ENCODE measurements at places on chromosomes 7 and 10.

DNA sequence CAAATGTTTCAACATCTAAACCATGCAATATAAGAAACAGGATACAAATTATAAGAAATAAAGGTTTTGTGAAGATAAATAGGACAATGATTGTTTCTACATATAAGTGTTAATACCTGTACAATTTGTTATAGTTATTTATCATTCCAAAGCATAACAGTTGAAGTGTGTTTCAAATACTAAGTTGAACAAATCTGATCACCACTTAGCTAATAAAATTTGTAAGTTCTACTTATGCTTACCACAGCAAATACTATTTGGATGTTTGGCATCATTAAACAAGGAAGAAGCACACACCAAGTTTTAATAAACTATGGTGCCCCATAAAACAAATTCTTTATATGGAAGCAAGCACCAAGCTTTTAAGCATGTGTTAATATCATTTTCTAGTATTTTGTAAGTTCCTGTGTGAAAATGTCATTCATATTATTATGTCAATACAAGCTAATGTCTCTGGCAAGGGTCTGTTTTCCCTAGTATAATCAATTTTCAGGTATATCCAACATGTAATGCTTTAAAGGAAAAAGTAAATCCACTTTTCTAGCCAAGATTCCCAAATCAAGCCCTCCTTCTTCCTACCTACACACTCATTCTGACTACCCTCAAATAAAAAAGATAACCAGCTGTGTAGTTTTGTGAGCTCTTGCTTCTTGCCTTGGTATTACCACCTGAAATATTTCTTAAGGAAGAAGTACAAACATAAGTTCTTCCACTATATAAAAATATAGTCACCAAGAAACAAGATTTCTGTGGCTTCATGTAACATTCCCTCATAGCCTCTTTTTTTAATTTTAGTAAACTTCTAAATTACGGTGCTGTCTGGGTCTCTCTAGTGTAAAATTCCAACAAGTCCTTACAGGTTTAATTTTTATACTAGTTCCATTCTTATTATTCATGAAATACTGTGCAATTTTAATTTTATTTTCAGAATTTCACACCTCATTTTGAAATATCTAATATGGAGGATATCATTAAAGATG, 9.2 kb downstream of the SKAP2 start:
- no peak for DNase-seq

DNA sequence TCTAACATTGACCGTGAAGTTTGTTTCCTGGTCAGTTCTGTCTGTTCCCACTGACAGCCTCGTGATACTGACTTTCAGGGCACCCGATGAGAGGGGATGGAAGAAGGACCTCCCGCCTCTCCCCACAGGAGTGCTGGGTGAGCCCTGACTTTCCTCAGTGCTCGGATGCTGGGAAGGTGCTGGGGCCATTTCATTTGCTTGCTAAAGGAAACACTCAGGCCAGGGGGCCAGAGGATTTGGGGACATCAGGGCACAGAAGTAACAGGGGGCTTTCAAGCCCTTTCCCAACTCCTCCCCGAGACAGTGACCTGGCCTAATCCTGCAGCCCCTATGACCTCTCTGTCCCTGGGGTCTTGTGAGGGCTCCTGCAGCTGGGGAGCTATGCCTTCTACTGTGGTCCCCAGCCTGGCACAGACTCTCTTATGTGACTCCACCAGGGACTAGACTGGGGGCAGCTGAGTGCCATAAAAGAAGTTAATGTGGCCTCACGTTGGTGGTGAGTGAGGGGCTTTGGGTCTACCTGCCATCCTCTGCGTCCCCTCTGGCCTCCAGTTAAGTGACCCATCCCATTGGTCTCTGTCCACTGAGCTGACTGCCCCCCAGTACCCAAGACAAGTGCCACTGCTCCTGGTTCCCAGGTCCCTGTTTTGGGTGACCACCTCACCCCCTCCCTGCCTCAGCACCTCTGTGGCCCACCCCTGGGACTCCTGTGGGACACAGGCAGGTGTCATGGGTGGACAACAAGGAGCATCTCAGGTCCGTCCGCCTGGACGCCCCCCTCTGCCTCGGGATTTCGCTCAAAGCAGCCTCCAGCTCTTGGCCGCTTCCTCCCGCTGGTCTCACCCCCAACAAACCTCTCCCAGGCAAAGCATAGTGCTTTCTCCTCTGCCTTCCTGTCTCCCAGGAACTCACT, 33.4 kb upstream of the HSPA12A start:
- DNase-seq: no peak

- no peak for DNase-seq
Observed at GRCh38 chr7:29853789-29854188, 47.5 kb downstream of the WIPF3 start.

DNA sequence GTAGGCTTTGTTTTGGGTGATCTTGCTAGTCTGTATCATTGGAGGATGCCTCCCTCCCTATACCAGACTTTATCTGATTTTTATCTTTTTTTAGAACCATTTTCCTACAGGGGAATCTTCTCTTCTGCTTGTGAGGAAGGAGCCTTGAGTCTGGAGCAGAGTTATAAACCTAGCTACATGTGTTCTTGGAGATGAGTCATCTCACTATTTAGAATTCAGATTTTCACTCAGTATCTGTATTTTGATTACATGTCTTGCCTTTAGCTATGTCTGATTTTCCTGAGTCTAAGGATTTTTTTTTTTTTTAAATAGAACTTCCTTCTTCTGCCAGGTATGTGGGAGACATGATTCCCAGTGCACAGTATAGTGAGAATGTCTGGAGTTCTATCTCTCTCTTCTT, 211.6 kb upstream of the MBL2 start:
- no peak for DNase-seq

DNA sequence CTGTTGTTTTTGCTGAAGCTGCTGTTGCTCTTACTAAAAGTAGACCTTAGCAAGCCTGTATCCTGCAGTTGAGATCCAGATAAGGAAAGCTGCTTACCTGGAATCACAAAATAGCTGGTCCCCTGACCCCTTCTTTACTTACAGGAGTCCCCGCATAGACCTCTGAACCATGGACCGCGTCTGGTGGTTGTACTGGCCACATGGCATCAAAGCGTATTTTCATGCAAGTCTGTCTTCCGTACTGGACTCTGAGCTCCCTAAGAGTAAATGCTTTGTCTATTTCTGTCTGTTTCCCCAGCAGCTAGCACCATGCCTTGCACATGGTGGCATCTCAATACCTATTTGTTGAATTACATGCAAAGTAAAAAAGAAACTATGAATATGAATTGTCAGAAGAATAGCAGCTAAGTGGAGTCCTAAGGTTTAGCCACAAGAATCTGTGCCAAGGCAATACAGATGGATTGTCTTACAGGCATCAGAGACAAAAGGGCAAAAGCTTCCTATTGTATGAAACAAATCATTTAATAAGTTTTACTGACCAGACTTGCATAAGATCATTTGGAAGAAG, 159.2 kb downstream of the PAXIP1 start:
- no peak for DNase-seq

DNA sequence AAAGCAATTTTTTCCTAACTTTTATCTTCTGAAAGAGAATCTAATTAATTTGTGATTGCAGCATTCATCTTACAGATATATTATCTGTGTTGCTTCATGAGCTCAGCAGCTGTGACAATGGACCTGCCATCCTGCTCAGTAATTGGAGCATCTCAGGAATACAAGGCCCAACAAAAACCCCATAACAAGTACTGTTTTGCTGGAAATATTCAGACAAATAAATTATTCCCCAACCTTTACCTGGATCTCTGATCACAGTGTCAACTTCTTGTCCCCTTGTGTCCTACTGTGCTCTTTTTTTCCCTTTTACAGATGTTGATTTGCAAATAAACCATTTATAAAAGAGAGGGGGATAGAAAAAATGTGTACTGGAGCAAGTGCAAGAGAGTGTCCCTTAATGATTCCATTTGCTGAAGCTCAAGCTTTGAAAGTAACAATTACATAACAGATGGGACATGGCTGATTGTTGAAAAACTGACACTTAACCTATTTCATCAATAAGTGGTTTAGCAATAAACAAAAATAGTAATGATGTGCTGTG, 1063.4 kb upstream of the GHITM start:
- DNase-seq: no peak

DNA sequence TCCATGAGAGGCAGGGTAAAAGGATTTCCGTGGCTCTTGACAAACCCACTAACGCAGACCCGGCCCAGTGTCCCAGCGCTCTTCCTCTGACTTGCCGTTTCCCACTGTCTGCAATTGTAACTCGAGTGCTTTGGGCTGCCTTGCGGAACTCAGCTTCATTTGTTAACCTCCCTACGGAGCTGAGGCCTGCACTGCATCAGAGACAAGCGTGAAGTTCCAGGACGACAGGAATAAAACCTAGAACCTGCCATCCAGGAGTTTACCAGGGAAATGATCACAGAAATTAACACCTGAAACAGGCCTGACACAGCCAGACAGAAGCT, 76.2 kb downstream of the SFMBT2 start:
- no peak for DNase-seq

DNA sequence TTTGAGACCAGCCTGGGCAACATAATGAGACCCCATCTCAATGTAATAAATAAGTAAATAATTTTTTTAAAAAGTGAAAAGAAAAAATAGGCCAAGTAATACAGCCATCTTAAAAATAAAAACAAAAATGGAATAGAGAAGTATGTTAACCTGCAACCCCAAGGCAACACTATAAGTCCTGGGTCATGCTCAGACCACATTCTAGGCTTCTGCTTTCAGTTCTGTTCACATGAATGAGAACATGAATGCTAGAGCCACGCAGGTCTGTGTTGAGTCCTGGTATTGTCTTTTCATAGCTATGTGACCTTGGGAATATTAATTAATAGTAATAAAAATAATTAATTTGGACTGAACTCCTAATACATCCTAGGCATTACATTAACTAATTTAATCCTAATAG, 284.0 kb downstream of the AUTS2 start:
- no peak for DNase-seq

GRCh38 chr10:45422207-45422865, 48.3 kb downstream of the ALOX5 start:
- no peak for DNase-seq

- no peak for DNase-seq
Observed at GRCh38 chr10:128220021-128220420, 93.8 kb upstream of the MKI67 start.

DNA sequence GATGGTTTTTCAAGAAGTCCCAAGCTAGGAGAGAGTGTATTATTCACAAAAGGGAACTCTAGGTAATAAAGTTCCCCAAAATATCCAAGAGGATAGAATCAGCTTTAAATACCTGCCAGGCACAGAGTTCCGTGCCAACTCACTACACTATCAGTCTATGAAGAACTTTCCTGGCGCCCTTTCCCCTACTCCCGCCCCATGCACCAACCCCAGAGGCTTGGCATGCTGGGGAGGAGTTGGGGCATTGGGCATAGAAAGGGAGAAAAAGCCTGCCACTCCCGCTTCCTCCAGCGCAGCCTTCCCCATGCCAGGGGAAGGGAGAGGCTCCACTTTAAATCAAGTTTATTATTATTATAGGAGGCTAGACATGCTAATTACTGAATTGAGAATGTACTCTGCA, 54.9 kb downstream of the ZNF800 start:
- no peak for DNase-seq

GRCh38 chr10:88903715-88904114, 23.7 kb downstream of the STAMBPL1 start:
- no peak for DNase-seq

DNA sequence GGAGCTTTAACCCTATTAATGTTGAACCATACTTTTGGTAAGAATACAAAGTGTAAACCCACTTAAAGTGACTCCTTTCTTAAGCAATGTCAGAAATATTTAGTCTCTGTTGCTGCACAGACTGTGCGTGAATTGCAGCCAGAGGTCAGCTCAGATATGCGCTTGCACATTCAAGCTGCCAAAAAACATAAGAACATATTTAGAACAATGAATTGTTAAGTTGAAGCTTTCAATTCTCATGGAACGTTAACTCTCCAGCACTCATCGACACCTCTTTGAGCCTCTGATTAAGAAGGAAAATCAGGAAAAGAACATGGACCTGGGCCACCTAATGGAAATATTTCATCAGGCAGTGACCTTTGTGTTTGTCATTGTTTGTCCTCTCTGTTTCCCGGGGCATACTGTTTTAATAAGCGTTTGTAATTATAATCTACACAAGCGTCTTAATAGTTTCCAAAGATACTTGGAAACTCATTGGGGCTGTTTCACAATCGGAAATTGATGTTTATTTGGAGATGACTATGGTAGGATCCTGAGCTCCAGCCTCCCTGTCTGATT, 193.0 kb upstream of the CELF2 start:
- DNase-seq: no peak

- no peak for DNase-seq
Observed at GRCh38 chr7:108603656-108604306, 34.1 kb downstream of the DNAJB9 start.

DNA sequence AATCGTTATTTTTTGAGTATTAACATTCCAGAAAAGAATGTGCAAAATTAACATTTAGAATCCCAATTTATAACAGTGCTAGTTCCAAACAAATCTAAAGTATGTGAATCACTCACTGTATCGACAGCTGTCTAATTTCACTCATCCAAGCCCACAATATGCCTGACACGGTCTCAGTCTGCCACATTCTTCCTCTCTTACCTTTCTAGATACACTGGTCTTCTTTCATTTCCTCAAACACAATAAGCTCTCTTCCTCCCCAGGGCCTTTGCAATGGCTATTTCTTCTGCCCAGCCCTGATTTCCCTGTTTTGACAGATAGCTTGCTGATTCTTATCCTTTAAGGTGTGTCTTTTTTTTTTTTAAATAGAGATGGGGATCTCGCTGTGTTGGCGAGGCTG, 48.8 kb downstream of the UBE2H start:
- DNase-seq: no peak

- no peak for DNase-seq
Observed at GRCh38 chr7:45089341-45089891, 647 bp upstream of the NACAD start.

- DNase-seq: no peak
Observed at GRCh38 chr10:47264797-47265281, 35.2 kb upstream of the GDF10 start.

GRCh38 chr7:110676785-110677184, 414.1 kb upstream of the LRRN3 start:
- DNase-seq: no peak

- DNase-seq: no peak
Observed at GRCh38 chr10:120266022-120266421, 191.0 kb upstream of the PLPP4 start.

DNA sequence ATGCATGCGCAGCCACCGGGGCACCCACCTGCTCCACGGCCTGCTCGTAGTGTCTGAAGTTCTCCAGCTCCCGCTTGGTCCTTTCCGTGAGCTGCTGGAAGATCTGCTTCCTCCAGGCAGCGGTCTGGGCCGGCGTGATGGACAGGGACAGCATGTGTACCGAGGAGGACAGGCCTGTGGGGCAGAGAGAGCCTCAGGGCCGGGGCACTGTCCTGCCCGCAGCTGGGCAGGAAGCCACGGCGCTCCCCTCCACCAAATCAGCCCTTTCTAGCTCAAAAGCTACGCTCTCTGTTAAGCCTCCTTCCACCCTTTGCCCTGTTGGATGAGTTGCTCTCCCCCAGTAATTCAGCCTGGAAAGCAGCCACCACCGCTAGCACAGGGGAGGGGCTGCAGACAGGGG, 19.2 kb downstream of the TECPR1 start:
- DNase-seq: no peak

GRCh38 chr7:80027611-80028173, 106.9 kb upstream of the GNAI1 start:
- DNase-seq: no peak

- DNase-seq: no peak
Observed at GRCh38 chr10:32386623-32387260, 39.8 kb upstream of the EPC1 start.
